ENCODE measurements at places on chromosomes 1 and 21. TPM values are rescaled to one million over a fixed set of nuclear protein-coding genes. Genes with fewer than 3 reads are reported as not detected.

Gene SLC6A9
- 6.3 TPM for total RNA-seq

Gene EPHA2
- not detected for total RNA-seq

Gene ZNF124
- 18.5 TPM for total RNA-seq

Gene WNT9A
- not detected for total RNA-seq

Gene PRKAA2
- not detected for total RNA-seq

Gene FAAH
- 6.8 TPM for total RNA-seq

Gene WNT3A
- total RNA-seq = not detected

Gene LINGO4
- not detected for total RNA-seq

Gene FCRL5
- total RNA-seq = not detected

- no peaks in the 10 kb centered on the region for H3K27me3 ChIP-seq
- no peak for DNase-seq
- H3K4me3 ChIP-seq = no peak overlapping the region
- H3K4me1 ChIP-seq = no peaks in the 10 kb centered on the region
These were observed 423.9 kb downstream of the DSCAM start for GRCh38 chr21:40422896-40423635.

GRCh38 chr1:227156520-227156919 lies 161.8 kb downstream of the CDC42BPA start:
- no peak for DNase-seq
- H3K36me3 ChIP-seq = no peaks in the 10 kb centered on the region
- no peak overlapping the region for H3K4me3 ChIP-seq
- H3K4me1 ChIP-seq = no peaks in the 10 kb centered on the region

- H3K27ac ChIP-seq = no peak overlapping the region
- peaks cover 3% of the 10 kb centered on the region for H3K36me3 ChIP-seq
- H3K4me1 ChIP-seq = no peaks in the 10 kb centered on the region
- DNase-seq = no peak
- H3K4me3 ChIP-seq = no peak overlapping the region
These were observed 50.5 kb upstream of the SLFNL1 start for GRCh38 chr1:41072051-41072450.

DNA sequence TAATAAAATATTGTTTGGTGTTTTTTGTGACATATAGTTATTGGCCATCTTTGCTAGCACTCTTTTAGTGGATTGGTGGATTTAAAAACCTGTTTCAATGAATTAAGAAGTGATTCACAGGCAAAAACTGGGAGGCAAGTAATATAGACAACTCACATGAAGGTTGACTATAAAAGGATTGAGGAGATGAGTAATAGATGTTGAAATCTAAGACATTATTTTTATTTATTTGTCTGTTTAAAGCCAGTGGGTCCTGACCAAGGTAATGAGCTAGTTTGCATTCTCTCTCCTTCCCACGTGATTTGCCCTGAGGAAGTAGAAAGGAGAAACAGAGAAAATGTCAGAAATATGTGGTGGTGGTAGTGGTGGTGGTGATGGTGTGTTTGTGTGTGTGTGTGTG lies 351.5 kb upstream of the ZP4 start:
- no peak overlapping the region for H3K27ac ChIP-seq
- H3K4me1 ChIP-seq = no peaks in the 10 kb centered on the region
- no peaks in the 10 kb centered on the region for H3K27me3 ChIP-seq
- DNase-seq = no peak

- DNase-seq = no peak
- no peak overlapping the region for H3K27ac ChIP-seq
- no peaks in the 10 kb centered on the region for H3K27me3 ChIP-seq
- H3K4me3 ChIP-seq = no peak overlapping the region
- no peaks in the 10 kb centered on the region for H3K36me3 ChIP-seq
These were observed 152.7 kb downstream of the CASZ1 start for GRCh38 chr1:10643607-10644306.

- H3K27me3 ChIP-seq = peaks cover 22% of the 10 kb centered on the region
- H3K4me1 ChIP-seq = peaks cover 9% of the 10 kb centered on the region
- no peak overlapping the region for H3K4me3 ChIP-seq
- H3K27ac ChIP-seq = no peak overlapping the region
- H3K36me3 ChIP-seq = no peaks in the 10 kb centered on the region
- peak; percentile 73 for DNase-seq
These were observed 57.3 kb downstream of the PSMG1 start for GRCh38 chr21:39125752-39126485.

- no peaks in the 10 kb centered on the region for H3K4me1 ChIP-seq
- H3K36me3 ChIP-seq = no peaks in the 10 kb centered on the region
- H3K27ac ChIP-seq = no peak overlapping the region
- H3K27me3 ChIP-seq = no peaks in the 10 kb centered on the region
- H3K4me3 ChIP-seq = no peak overlapping the region
These were observed 42.7 kb downstream of the TBX15 start for GRCh38 chr1:118945489-118945888.

DNA sequence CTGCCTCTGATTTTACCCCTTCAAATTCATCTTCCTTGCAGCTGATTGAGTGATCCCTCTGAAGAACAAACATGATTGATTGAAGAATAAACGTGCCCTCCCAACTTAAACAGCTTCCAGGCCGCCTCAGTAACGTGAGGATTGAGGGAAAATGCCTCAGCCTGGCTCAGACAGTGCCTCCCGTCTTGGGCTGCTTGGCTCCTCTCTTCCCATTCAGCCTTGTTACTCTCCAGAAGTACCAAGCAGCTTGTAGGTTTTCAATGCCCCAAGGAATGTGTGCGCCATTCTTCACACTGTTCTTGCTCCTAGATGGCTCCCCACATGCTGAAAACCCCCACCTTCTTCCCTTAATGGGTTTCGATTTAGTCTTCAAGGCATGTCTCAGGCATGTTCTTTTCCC lies 51.8 kb downstream of the ST6GALNAC5 start:
- peaks cover 5% of the 10 kb centered on the region for H3K27me3 ChIP-seq
- no peak for DNase-seq
- H3K4me3 ChIP-seq = no peak overlapping the region
- H3K27ac ChIP-seq = no peak overlapping the region
- H3K36me3 ChIP-seq = no peaks in the 10 kb centered on the region

DNA sequence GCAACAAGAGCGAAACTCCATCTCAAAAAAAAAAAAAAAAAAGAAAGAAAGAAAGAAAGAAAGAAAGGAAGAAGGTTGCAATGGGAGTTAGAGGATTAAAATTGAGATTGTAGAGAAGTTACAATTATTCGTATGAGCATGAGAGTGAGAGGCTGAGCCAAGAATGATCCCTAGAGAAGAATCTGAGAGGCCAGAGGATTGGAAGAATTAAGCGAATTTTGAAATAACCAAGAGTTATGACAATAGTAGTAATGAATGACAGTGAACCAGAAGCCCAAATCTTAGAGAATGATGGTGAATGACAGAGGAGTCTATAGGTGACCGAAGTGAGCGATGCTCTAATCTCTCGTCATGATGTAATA lies 369 bp upstream of the ZYG11B start:
- peaks cover 30% of the 10 kb centered on the region for H3K4me1 ChIP-seq
- H3K4me3 ChIP-seq = peak overlapping the region; percentile 78
- peaks cover 2% of the 10 kb centered on the region for H3K27me3 ChIP-seq
- DNase-seq = no peak
- peak overlapping the region; percentile 52 for H3K27ac ChIP-seq
- no peaks in the 10 kb centered on the region for H3K36me3 ChIP-seq

GRCh38 chr21:33943293-33943692 lies 27.7 kb upstream of the ATP5PO start:
- peaks cover 66% of the 10 kb centered on the region for H3K36me3 ChIP-seq
- H3K4me1 ChIP-seq = peaks cover 54% of the 10 kb centered on the region
- H3K27ac ChIP-seq = no peak overlapping the region
- no peak for DNase-seq
- H3K4me3 ChIP-seq = no peak overlapping the region

DNA sequence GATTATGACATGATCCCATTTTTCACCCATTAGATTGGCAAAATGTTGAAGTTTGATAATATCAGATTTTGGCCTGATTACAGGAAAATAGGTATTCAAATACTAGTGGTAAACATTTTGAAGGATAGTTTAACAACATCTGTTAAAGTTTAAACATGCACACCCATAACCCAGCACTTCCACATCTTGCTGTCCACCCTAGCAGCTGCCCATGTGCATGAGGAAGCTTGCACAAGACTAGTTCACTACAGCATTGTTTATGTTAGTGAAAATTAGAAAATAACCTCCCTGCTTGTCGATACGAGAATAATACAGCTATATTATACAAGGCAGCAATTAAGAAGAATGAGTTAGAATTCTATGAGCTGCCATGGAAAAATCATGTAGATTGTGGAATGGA lies 127.6 kb downstream of the C1orf21 start:
- no peak overlapping the region for H3K4me3 ChIP-seq
- no peak for DNase-seq
- H3K27me3 ChIP-seq = peaks cover 2% of the 10 kb centered on the region
- no peaks in the 10 kb centered on the region for H3K36me3 ChIP-seq

- no peak for DNase-seq
- H3K27ac ChIP-seq = no peak overlapping the region
- no peak overlapping the region for H3K4me3 ChIP-seq
- peaks cover 24% of the 10 kb centered on the region for H3K27me3 ChIP-seq
- H3K4me1 ChIP-seq = no peaks in the 10 kb centered on the region
These were observed 5.1 kb upstream of the HMGCS2 start for GRCh38 chr1:119773711-119774241.

GRCh38 chr1:31380181-31380580 lies 7.3 kb upstream of the FABP3 start:
- DNase-seq = no peak
- H3K4me1 ChIP-seq = peaks cover 3% of the 10 kb centered on the region
- no peak overlapping the region for H3K27ac ChIP-seq
- H3K4me3 ChIP-seq = no peak overlapping the region

Measured in activated CD4-positive, alpha-beta T cell treated with anti-CD3 and anti-CD28 coated beads, Interleukin-2, amount 10 ng/mL, durations not matched to agents 24 days and 14 days (primary cell).